ENCODE measurements at places on chromosomes 16 and 17. TPM values are rescaled to one million over a fixed set of nuclear protein-coding genes. Genes with fewer than 3 reads are reported as not detected.

The TMEM235 gene
- not detected for polyA plus RNA-seq

The CEP131 gene
- polyA plus RNA-seq: 2.7 TPM

The HBQ1 gene
- polyA plus RNA-seq: 0.89 TPM

The PDE6G gene
- not detected for polyA plus RNA-seq

The CLEC18B gene
- 0.46 TPM for polyA plus RNA-seq

The QPRT gene
- 8.9 TPM for polyA plus RNA-seq

The CD300E gene
- polyA plus RNA-seq: not detected

The KRT32 gene
- 0.03 TPM for polyA plus RNA-seq

The ABCC11 gene
- polyA plus RNA-seq: 0.33 TPM

The ULK2 gene
- polyA plus RNA-seq: 16.8 TPM

The ALG1 gene
- 26.6 TPM for polyA plus RNA-seq

DNA sequence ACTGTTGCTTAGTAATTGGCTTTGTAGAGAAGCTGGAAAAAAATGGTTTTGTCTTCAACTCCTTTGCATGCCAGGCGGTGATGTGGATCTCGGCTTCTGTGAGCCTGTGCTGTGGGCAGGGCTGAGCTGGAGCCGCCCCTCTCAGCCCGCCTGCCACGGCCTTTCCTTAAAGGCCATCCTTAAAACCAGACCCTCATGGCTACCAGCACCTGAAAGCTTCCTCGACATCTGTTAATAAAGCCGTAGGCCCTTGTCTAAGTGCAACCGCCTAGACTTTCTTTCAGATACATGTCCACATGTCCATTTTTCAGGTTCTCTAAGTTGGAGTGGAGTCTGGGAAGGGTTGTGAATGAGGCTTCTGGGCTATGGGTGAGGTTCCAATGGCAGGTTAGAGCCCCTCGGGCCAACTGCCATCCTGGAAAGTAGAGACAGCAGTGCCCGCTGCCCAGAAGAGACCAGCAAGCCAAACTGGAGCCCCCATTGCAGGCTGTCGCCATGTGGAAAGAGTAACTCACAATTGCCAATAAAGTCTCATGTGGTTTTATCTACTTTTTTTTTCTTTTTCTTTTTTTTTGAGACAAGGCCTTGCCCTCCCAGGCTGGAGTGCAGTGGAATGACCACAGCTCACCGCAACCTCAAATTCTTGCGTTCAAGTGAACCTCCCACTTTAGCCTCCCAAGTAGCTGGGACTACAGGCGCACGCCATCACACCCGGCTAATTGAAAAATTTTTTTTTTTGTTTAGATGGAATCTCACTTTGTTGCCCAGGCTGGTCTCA, 6.2 kb upstream of the TMEM235 start:
- no peaks in the 10 kb centered on the region for H3K4me1 ChIP-seq
- H3K36me3 ChIP-seq: no peaks in the 10 kb centered on the region
- no peak overlapping the region for H3K27ac ChIP-seq
- H3K27me3 ChIP-seq: peaks cover 4% of the 10 kb centered on the region
- no peak for DNase-seq
- H3K4me3 ChIP-seq: no peak overlapping the region

GRCh38 chr17:9928601-9929333, 23.7 kb upstream of the RCVRN start:
- H3K36me3 ChIP-seq: no peaks in the 10 kb centered on the region
- no peak overlapping the region for H3K27ac ChIP-seq
- no peak overlapping the region for H3K4me3 ChIP-seq
- no peaks in the 10 kb centered on the region for H3K4me1 ChIP-seq
- H3K27me3 ChIP-seq: no peaks in the 10 kb centered on the region
- no peak for DNase-seq

GRCh38 chr17:72008236-72008876, 112.5 kb upstream of the SOX9 start:
- H3K36me3 ChIP-seq: no peaks in the 10 kb centered on the region
- peak overlapping the region; percentile 44 for H3K4me3 ChIP-seq
- peak; percentile 21 for DNase-seq
- peaks cover 45% of the 10 kb centered on the region for H3K4me1 ChIP-seq
- H3K27ac ChIP-seq: peak overlapping the region; percentile 66

- peak overlapping the region; percentile 33 for H3K27ac ChIP-seq
- H3K4me3 ChIP-seq: no peak overlapping the region
- H3K27me3 ChIP-seq: no peaks in the 10 kb centered on the region
- H3K36me3 ChIP-seq: no peaks in the 10 kb centered on the region
- H3K4me1 ChIP-seq: peaks cover 11% of the 10 kb centered on the region
Observed at GRCh38 chr16:51888016-51888415, 658.9 kb downstream of the TOX3 start.

- H3K4me3 ChIP-seq: no peak overlapping the region
- H3K4me1 ChIP-seq: peaks cover 83% of the 10 kb centered on the region
- H3K36me3 ChIP-seq: peaks cover 22% of the 10 kb centered on the region
- H3K27me3 ChIP-seq: no peaks in the 10 kb centered on the region
Observed at GRCh38 chr17:75698659-75699058, 22.6 kb upstream of the ITGB4 start.

GRCh38 chr17:64579917-64580316, 73.1 kb downstream of the CEP95 start:
- no peaks in the 10 kb centered on the region for H3K27me3 ChIP-seq
- no peak for DNase-seq
- no peak overlapping the region for H3K27ac ChIP-seq
- H3K36me3 ChIP-seq: peaks cover 25% of the 10 kb centered on the region
- H3K4me1 ChIP-seq: no peaks in the 10 kb centered on the region

DNA sequence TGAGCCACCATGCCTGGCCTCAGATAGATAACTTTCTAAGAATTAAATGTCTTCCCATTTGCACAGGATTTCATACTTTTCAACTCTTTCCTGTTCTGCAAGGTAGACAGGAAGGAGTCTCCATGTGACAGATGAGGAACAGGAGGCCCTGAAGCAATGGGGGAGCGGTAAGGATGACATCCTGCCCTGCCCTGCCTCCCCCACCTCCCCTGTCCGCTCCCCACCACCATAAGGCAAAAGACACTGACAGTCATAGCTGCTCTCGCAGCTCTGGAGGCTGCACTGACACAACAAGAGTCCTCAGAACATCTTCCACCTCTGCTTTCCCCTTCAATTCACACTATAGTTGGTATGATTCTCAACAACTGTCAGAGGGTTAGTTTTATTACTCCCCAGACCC, 9.7 kb downstream of the CENPV start:
- no peak overlapping the region for H3K4me3 ChIP-seq
- DNase-seq: no peak
- no peaks in the 10 kb centered on the region for H3K27me3 ChIP-seq

DNA sequence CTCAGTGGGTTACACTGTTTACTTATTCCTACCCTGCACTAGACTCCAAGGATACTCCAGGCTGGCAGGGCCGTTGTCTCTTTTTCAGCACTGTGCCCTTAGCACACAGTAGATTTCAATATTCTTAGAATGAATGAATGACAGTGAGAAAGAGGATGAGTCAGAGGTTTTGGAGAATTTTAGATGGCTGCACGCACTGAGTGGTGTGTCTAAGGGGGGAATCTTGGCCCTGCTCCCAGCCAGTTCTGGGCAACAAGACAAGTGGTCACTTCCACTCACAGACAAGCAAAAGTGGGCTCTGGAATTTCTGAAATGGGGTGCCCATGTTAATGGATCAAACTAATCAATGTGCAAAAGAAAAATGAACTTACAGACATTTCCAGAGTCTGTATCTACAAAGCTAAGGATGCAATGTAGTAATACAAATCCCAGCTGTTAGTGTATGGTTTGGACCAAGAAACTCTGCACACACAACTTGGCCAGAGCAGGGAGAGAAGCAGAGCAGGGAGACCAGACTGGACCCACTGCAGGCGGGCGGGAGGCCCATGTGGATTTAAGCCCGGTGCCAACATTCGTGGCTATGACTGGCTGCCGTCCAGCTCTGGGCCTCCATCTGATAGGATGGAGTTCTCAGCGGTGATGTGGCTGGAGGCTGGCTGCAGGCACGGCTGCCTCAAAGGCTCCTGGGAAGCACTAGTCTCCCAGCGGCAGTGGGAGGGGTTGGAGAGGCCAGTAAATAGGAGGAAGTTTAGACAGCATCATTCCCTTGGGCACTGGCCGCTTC, 95.6 kb upstream of the CDYL2 start:
- H3K4me1 ChIP-seq: no peaks in the 10 kb centered on the region
- no peaks in the 10 kb centered on the region for H3K27me3 ChIP-seq
- DNase-seq: no peak
- H3K36me3 ChIP-seq: no peaks in the 10 kb centered on the region
- H3K4me3 ChIP-seq: no peak overlapping the region

GRCh38 chr17:49882434-49882833, 34.6 kb upstream of the TAC4 start:
- DNase-seq: no peak
- H3K4me1 ChIP-seq: peaks cover 11% of the 10 kb centered on the region
- peaks cover 21% of the 10 kb centered on the region for H3K27me3 ChIP-seq
- H3K36me3 ChIP-seq: no peaks in the 10 kb centered on the region

DNA sequence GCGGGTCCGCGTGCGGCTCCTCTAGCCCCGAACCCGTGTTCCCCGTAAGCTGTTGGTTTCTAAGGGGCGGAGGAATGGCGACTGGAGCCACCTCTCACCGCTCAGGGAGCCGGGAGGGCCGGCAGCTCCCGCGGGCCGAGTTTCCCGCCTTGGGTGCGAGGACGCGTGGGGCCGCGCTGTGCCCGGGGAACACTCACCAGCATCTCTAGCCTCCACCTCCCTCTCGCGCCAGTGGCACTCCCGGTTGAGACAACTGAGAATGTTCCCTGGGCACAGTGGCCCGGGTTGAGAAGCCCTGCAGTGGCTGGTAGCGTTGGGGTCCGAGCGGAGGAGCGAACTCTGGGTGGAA, 560 bp downstream of the TELO2 start:
- peaks cover 4% of the 10 kb centered on the region for H3K36me3 ChIP-seq
- H3K4me1 ChIP-seq: peaks cover 19% of the 10 kb centered on the region
- H3K27me3 ChIP-seq: no peaks in the 10 kb centered on the region
- no peak for DNase-seq

- peak overlapping the region; percentile 89 for H3K27ac ChIP-seq
- peaks cover 50% of the 10 kb centered on the region for H3K4me1 ChIP-seq
- H3K4me3 ChIP-seq: peak overlapping the region; percentile 18
- H3K27me3 ChIP-seq: no peaks in the 10 kb centered on the region
- H3K36me3 ChIP-seq: peaks cover 10% of the 10 kb centered on the region
Observed at GRCh38 chr16:14310519-14310991, 239.4 kb downstream of the MRTFB start.

DNA sequence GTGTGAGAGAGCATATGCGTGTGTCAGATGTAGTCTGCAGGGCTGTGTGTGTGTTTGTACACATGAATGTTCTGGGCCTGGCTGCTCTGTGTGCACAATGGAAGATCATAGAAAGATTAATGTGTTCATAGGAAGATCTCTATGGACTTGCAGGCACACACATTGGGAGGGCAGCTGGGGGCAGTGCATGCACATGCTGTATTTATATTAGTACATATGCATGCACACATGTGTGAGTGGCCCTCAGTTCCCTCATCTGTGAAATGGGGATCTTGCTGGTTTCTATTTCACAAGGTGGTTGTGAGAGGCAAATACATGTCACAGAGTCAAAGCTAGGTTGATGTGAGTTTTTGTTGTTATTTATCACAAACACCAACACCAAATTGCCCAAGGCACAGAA, 2.1 kb downstream of the CA7 start:
- H3K4me3 ChIP-seq: no peak overlapping the region
- DNase-seq: no peak
- peaks cover 61% of the 10 kb centered on the region for H3K27me3 ChIP-seq
- no peak overlapping the region for H3K27ac ChIP-seq

GRCh38 chr17:45016823-45017222, 34.6 kb downstream of the DCAKD start:
- H3K4me1 ChIP-seq: peaks cover 15% of the 10 kb centered on the region
- H3K27ac ChIP-seq: no peak overlapping the region
- H3K27me3 ChIP-seq: no peaks in the 10 kb centered on the region
- H3K36me3 ChIP-seq: no peaks in the 10 kb centered on the region
- no peak for DNase-seq

DNA sequence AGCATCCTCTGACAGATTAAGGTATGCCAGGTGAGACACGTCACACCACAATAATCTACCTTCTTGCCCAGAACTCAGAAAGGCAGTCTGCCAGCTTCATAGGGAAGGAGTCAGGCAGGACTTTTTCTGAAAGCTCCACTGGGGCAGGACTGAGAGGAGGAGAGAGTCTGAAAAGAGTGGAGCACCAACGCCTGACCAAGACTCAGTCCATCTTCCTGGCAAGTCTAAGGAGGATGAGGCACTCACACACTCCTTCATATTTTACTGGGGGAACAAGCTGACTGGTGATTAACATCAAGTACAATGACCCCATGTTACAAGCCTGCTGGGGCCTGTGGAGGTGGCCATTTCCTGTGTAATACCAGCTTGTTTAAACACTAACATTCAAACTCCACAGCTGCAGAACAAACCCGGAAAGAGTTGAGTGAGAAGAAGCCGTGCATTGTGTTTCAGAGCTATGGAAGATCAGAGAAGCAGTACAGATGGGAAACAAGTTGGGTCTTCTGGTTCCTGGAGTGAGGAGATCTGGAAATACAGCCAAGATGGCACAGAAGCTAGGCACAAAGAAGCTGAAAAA, 122.4 kb downstream of the HIC1 start:
- no peak overlapping the region for H3K4me3 ChIP-seq
- DNase-seq: no peak
- peaks cover 39% of the 10 kb centered on the region for H3K4me1 ChIP-seq
- H3K27ac ChIP-seq: peak overlapping the region; percentile 63
- H3K27me3 ChIP-seq: no peaks in the 10 kb centered on the region

DNA sequence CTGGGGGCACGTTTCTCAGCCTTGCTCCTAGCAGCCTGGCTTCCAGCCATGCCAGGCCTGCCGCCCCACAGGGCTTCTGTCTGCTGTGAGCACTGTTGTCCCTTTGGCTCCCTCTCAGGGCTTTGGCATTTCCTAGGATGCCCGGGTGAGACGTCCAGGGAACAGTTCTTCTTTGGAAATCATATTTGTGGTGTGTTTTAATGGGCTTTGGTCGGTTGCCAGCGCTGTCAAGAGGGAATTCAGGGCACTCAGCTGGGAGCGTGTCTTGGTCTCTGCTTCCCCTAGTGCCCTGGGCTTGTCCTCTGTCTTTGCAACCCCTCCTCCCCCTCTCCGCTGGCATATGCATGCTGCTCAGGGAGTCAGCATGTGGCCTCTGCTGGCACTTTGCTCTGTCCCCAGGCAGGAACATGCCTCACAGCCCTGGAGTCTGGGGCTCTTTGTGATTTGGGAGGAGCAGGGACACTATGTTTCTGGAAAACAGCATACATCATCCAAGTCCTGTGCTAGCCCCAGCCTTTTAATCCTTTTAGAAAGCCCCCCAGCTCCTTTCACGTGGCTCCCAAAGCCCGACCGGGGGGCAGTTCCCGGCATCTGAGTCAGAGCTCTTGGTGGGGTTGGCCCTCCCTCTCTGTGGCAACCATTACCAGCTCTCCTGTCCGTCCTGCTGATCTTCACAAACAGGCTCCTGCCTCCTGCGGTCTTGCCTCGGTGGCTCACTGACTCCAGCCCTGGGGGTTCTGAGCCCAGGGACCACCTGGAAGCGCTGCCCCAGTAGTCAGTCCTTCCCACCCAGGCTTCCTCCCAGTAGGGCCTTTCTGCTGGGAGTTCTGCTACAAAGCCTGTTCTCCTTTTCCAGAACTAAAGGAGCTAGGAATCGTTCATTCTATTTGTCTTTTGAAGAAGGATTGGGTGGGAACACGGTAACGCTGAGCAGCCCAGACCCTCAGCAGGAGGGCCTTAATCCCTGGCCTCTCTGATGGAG, 26.7 kb downstream of the SAP30BP start:
- no peak for DNase-seq
- peaks cover 98% of the 10 kb centered on the region for H3K4me1 ChIP-seq
- no peak overlapping the region for H3K4me3 ChIP-seq
- peaks cover 28% of the 10 kb centered on the region for H3K36me3 ChIP-seq
- peak overlapping the region; percentile 86 for H3K27ac ChIP-seq

Measured in keratinocyte (primary cell).